Mucosa of descending colon (tissue), 3 donors: ENCODE measurements at places on chromosomes 2 and 18.

DNA sequence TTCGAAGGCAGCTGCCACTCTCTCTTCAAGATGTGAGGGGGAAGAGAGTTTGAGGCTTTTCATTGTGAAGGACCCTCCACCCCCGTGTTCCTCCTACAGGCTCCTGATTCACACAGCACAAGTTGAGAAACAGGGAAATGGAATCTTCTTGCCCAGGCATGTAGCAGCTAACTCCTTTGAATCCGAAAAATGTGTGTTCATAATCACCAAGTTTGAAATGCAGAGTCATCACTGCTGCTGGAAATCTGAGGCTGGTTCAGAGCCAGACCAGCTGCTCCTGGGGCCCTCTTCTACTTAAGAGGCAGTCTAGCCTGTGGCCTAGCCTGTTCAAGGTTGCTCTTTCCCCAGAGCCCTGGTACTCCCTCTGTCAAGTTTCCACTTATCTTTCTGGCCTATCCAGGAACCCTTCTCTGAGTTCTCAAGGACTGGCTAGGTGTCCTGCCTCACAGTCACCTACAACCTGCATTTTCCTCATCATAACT, 166.4 kb downstream of the TMEM247 start:
- DNase-seq, result no peak

- DNase-seq, result no peak
Measured at GRCh38 chr2:237593596-237594320, 3.2 kb upstream of the RAB17 start.

- no peak for DNase-seq
Measured at GRCh38 chr2:108944601-108945331, 44.3 kb downstream of the EDAR start.

- DNase-seq, result no peak
Measured at GRCh38 chr2:240911641-240912265, 5.6 kb downstream of the CROCC2 start.

- DNase-seq, result no peak
Measured at GRCh38 chr2:101232770-101233169, 19.9 kb upstream of the CNOT11 start.

DNA sequence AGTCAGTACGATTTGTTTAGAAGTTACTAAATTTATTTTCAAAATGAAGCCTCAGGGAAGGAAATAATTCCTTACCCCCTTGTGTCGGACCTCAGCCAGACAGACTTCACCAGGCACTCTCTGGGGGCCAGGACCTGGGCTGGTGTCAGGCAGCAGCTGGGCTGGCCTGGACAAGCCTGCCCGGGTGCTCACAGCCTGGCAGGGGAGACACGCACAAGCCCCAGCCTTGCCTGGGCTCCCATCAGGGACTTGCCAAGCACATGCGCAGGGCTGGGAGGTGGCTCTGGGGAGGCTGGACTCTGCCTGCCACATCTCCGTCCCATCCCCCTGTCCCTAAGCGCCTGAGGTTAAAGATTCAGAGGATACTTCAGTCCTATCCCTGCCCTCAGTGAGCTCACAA, 56.8 kb upstream of the HS6ST1 start:
- no peak for DNase-seq

- no peak for DNase-seq
Measured at GRCh38 chr18:5104246-5104645, 92.8 kb downstream of the AKAIN1 start.

DNA sequence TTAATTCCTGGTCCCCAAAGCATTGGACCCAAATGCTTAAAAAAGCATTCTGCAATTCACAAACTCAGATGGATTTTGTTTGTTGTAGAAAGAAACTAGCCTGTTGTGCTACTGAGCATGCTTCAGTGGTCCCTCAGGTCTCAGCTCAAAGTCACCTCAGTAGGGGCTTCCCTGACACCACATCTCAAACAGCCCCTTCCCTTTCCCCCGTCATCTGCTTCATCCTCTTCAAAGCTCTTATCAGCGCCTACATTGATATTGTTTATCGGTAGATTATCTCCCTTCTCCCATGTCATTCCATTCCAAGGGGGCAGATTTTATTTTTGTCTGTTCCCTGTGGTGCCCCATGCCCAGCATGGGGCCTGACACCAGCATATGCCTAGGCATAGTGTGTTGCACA, 172.9 kb downstream of the CELF4 start:
- DNase-seq, result no peak

GRCh38 chr2:157497638-157498314, 53.9 kb upstream of the CYTIP start:
- DNase-seq, result no peak

DNA sequence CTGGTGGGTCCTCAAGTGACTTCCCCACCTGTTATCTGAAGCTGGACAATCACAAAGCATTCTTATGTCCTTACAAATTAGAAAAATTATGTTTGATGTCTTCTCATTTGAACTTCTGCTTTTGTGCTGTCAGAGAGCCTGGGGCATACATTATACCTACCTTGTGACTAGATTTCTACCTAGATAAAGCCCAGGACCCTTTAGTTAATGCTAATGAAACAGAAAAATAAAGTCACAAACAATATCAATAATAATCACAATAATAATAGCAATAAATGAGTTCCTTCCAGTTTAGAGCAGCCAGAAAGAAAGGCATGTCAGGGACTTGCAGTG, 456.4 kb downstream of the SETBP1 start:
- no peak for DNase-seq

- DNase-seq, result no peak
Measured at GRCh38 chr2:207318181-207318628, 152.5 kb upstream of the KLF7 start.

GRCh38 chr18:7856116-7856515, 289.0 kb downstream of the PTPRM start:
- DNase-seq, result no peak

DNA sequence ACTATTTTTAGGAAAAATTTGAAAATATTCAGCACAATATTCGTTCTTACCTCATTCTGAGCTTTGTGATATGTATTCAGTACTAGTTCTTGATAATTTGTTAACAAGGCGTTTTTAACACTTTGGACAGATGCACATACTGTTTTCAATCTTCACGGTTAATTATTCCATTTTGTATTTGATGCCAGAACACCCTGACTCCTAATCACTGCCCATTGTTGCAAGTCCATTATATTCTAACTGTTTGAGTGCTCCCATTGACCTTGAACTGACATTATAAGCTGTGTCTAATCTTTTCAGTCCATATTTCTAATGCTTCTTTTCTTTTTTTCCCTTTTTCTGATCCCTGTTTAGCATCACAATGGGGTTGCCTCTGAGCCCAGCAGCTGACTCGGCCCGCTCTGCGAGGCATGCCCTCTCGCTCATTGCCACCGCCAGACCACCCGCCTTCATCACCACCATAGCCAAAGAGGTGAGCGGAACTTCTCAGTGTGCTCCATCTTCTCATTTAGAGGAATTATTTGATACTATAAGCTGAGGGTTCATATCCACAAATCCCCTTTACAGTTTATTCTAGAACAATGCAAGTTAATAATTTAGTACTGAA, 211.3 kb upstream of the BOD1L2 start:
- no peak for DNase-seq

GRCh38 chr18:47981320-47981719, 50.9 kb upstream of the SMAD2 start:
- no peak for DNase-seq

DNA sequence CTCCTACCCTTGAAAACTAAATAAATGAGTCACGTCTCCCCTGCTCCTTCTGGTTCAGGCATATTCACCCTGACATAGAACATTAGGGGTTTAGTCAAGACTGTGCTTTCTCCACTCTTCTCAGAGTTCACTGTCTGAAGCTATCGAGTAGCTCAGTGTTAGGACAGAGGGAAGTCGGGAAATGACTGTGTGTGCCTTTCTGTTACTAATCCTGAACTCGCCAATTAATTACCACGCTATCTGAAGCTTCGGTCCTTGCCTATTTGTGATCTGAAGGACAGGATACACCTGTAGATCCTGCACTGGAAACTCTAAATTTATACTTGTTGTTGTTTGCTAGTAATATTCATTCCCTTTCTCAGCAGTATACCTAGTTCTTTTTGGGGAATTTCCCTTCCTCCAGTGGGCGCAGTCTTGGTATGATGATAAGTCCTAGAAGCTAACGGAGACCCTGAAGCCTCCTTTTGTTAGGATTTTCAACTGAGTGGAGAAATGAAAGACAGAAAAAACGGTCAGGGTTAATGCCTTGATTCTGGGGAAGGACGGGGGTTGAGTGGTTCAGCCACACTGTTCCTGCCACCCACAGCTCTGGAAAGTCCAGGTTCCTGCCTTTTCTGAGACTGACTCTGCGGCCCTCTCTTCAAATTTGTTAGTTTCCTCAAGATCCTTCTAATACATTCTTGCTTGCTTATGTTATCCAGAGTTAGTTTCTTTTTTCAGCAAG, 218.0 kb downstream of the DLGAP1 start:
- no peak for DNase-seq
